Right hindlimb (tissue), 1 donor: ENCODE measurements at places on chromosomes 4 and X.

DNA sequence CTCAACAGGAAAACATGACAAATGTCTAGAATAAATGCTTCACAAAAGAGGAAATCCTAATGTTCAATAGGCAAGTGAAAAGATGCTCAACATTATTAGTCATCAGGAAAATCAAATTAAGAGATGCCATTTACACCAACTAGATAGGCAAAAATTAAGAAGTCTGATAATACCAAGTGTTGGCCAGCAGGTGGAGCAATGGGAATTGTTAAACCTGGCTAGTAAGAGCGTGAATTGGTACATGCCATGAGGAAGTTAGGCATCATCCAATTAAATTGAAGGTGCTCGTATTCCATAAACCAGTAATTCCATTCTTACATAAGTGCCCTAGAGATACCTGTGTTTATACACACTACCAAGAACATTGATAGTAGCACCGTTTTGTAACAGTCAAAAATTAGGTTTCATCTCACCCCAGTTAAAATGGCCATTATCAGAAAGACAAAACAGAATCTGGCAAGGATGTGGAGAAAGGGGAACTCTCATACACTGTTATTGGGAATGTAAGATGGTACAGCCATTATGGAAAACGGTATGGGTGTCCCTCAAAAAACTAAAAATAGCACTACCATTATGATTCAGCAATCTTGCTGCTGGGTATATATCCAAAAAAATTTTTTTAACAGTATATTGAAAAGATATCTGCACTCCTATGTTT lies 14.0 kb upstream of the ZCCHC18 start:
- no peak for DNase-seq

DNA sequence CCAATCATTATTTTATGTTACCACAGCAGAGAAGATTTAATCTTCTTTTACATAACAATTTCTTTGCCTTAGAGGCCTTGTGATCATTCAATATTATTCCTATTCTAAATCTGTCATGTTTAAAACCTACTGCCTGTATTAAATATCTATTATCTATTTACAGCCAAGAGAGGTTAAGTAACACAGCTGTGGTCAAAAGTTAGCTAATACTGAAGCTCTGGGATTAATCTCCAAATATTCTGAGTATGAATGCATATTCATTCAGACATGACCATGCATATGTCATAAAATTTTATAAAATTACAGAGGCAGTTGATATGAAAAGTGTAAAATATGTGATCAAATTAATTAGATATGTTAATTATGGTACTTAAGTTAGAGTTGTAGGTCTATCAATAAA lies 187.9 kb upstream of the MAB21L2 start:
- DNase-seq, result no peak

DNA sequence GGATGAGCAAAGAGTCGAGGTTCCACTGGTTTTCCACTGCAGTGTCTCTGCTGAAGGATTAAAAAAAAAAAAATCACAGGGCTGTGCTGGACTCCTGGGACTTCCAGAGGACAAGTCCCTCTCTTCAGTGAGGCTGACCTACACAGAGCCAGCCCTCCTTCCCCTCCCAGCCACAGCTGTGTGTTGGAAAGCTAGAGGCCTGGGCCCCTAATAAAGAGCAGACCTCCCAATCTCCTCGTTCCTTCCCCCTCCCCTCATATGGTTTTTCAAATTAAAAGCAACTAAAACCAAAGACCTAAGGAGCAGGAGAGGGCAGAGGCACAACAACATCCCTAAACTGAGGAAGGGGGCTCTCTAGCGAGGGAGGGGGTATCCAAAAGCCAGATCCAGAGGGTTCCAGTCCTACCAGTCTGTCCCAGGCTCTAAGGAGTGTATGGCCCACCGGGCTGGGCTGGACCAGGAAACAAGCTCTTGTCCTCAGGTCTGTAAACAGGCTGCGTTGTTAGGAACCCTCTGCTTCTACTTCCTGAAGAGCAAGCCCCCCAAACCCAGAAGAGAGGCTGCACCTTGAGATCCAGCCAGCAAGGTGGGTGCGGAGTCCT lies 4.0 kb upstream of the PDGFRA start:
- peak; percentile 79 for DNase-seq

DNA sequence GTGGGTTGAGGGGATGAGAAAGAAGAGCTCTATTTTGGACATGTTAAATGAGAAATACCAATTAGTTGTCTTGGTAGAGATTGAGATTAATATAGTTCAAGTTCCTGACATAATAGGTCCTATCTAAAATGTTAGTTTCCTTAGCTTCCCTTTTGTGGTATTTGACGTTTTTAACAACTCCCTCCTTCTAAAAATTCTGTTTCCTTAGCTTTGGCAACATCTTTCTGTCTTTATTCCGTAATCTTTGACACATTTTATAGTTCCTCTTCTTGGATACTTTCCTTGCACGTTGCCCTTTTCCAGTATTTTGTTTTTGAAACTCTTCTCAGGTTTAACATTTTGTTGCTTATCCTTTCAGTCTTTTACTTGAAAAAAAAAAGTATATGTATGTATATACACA lies 36.9 kb downstream of the LAMTOR3 start:
- no peak for DNase-seq

- DNase-seq, result no peak
These were observed 29.0 kb downstream of the VCX3A start for GRCh38 chrX:6505960-6506359.

GRCh38 chrX:41473936-41474725 lies 27.0 kb downstream of the NYX start:
- DNase-seq, result no peak

- DNase-seq, result no peak
These were observed 223.4 kb upstream of the RPL34 start for GRCh38 chr4:108396900-108397497.

DNA sequence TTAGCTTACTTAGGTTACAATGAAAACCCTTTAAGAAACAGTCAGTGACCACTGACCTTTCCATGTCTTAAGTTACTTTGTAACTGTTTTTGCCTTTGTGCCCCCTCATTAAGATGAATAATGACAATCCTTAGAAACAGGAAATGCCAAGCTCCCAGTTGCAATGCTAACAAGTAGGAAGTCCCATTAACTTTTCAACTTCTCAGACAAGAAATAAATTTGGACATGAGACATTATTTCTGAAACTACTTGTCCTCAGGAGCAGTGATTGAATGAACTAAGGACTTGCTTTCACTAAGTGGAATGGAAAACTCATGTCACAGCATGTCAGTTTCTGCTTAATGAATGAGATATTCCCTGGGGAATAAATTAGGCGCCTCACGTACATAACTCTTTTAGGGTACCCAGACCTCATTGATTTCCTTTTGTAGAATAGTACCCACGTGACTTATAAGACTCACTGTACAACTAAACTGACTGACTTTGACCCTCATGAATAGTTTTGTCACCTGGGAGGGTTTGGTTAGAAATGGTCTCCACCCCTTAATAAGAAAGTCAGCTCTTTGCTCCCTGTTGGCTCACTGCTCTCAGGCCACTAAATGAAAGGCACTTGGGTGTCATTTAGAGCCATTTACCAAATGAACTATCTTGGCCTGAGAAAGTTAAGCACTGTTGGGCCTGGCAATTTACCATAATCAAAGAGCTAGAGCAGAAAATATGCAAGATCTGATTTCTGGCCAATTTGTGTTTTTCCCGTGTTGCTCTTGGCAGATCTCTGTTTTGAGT lies 383.9 kb downstream of the RPA4 start:
- DNase-seq, result no peak

DNA sequence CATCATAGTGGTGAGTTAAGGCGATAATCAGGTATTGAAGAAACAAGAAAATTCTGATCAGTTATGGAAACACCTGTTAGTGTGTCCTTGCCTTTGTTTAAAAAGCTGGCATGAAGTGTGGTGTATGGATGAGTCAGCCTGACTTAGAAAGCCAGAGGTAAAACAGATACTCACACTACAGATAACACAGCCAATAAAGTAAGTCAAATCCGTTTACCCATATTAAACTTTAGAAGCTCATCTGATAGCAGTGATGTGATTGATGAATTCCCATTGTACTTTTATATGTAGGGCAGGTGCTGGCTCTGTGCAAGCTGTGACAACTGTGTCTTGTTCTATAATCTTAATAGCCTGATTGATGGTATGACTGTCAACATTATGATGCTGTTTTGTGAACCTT lies 1392.7 kb upstream of the IGFBP7 start:
- DNase-seq, result no peak

GRCh38 chr4:24574236-24574635 lies 10.1 kb downstream of the DHX15 start:
- DNase-seq, result no peak

DNA sequence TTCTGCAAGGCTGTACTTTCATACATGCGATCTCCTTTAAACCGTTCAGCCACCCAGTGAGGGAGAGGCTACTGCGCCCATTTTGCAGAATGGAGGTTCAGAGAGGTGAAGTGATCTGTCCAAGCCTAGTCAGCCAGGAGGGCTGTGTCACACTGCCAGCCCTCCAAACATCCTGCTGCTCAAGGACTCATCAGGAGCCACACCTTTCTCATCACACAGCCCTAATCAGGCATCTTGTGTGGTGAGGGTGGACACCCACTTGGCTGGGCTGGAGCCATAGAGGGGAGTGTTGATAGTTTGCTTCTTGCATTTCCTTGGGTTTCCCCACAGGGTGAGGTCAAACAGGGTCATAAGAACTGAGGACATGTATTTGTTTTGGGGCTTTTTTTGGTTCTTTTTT lies 5.4 kb upstream of the CXCR3 start:
- no peak for DNase-seq

- no peak for DNase-seq
These were observed 321.7 kb downstream of the ANKRD50 start for GRCh38 chr4:124390861-124391260.

- DNase-seq, result no peak
These were observed 27.3 kb downstream of the WDR1 start for GRCh38 chr4:10089346-10089745.

GRCh38 chr4:38985410-38986100 lies 46.7 kb downstream of the TMEM156 start:
- DNase-seq, result no peak

GRCh38 chr4:15398732-15399131 lies 29.1 kb upstream of the C1QTNF7 start:
- no peak for DNase-seq

DNA sequence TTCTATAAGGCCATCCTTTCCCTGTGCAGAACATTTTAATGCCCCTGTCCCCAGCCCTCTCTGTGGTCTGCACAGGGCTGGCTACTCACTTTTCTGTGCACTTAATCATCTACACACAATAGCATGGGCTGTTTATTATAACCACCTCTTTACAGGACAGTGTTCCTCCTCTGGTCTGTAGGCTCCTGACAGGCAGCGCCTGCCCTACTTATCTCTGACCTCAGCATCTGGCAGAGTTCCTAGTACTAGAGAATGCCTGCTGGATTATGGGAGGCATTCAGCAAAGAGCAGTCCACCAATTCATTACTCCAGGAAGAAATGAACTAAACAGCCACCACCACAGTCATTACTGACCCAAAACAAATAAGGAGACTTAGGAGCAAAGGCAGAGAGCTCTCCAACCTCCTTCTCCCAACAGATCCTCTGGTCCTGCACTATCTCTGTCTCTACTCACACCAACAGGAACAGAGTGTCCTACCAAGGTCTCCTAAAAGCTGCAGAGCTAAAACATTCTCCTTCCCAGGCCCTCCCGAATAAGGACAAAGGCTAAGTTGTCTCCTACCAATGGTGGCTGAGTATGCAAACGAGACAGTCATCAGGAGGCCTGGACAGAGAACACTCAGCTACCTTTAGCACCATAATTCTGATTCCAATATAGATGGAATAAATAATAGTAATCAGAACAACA lies 279.2 kb downstream of the QDPR start:
- no peak for DNase-seq

DNA sequence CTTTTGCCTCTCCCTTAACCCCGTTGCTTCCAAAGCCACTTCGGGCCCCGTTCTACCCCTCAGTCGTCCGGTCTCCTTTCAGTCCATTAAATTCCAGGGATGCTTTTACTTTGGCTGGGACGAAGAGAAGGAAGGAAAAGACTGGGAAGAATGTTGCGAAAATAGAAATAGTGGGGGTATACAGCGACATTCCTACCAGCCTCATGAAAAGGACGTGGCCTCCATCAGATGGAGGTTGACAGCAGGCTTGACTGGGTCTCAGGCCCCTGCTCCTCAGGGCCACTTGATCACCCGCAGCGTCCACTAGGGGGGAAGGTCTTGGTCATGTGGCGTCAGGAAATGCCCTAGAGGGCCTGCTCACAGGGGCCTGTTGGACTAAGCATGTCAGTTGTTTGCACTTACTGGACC lies 657 bp upstream of the ANKRD50 start:
- DNase-seq, result peak; percentile 85

GRCh38 chrX:21398426-21398825 lies 24.2 kb downstream of the CNKSR2 start:
- DNase-seq, result no peak

- peak; percentile 28 for DNase-seq
These were observed 28.1 kb downstream of the SMIM43 start for GRCh38 chr4:121736735-121737351.

DNA sequence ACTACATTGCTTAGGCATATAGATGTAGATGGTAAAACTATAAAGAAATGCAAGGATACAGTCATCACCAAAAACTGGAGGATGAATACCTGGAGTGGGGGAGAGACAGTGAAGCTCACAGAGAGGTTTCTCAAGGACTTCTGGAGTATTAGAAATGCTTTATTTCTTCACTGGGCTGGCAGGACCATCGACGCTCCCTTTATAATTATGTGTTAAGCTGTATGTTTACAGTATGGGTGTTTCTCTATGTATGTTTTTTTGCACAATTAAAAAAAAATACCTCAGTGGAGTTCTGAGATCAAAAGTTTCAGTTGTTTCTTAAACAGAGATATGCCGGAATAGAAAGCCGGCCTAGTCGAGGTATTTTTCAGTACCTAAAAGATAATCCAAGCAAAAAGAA lies 201.3 kb downstream of the NSUN7 start:
- no peak for DNase-seq

DNA sequence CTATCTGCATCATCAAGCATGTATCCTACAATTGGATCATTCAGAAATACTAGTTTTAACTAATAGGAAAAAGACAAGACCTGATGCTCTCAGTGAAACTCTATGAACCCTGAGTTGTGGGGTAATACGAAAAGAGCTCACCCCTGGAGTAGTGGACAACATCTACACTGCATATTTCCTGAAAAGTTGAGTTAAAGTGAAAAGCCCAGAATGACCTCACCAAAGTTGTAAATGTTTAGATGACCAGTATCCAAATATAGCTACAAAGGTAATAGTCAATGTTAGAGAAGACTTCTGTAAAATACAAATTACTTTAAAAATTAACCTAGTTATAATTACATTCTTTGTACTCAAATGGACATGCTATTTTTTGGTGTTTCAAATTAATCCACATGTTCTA lies 52.8 kb upstream of the SRPX start:
- no peak for DNase-seq

- no peak for DNase-seq
These were observed 20.7 kb downstream of the PARM1 start for GRCh38 chr4:74953647-74954046.

GRCh38 chr4:56460085-56460484 lies 7.3 kb upstream of the SRP72 start:
- no peak for DNase-seq
